ENCODE measurements at places on chromosomes 3 and 15.

DNA sequence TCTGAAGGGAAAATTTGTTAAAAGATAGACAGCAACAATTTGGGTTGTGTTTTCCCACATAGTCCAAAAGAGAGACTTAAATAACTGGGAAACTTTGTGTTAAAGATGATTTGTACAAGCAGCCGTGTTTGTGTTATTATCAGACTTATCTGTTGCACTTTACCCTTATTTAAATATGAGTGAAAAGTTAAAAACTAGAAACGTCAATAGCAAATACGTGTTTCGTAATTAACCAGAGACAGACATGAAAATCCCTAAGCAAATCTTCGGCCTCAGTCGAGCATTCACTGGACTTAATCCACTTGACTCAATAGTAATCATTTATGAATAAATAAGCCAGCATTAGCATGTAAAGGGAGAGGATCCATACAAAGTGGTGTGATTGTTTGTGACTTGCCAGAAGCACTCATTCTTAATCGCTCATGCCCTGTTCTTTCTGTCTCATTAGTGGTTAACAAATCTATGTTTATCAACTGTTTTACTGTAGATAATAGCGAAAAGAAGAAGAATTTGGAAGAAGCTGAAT lies 34.2 kb downstream of the BLM start:
- DNase-seq: no peak

- DNase-seq: no peak
These were observed 11.2 kb downstream of the EBLN2 start for GRCh38 chr3:73072634-73073033.

DNA sequence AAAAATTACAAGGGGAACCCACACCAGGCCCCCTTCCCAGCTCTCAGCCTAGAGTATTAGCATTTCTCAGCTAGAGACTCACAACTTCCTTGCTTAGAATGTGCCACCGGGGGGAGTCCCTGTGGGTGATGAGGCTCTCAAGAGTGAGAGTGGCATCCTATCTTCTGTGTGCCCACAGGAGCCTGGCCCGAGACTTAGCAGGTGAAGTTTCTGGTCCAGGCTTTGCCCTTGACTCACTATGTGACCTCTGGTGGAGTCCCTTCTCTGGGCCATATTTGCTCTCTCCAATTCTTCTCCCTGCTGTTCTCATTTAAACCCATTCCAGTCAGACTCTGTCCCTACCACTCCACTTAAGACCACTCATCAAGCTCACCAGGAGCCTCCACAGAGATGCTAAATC lies 18.1 kb downstream of the CLK3 start:
- no peak for DNase-seq

DNA sequence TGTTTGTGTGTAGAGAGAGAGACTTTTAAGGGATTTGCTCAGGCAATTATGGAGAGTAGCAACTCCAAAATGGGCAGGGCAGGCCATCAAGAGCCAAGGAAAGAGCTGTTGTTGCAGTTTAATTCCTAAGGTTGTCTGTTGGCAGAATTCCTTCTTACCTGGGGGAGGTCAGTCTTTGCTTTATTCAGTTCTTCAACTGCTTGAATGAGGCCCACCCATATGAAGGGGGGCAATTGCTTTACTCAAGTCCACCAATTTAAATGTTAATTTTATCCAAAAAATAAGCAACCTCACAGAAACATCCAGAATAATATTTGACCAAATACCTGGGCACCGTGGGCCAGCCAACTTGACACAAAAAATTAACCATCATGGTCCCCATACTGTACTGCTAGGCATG lies 137.7 kb upstream of the KLHL25 start:
- no peak for DNase-seq

- no peak for DNase-seq
These were observed 44.3 kb upstream of the UBE2E1 start for GRCh38 chr3:23761440-23761896.

- no peak for DNase-seq
These were observed 295.5 kb downstream of the RPLP1 start for GRCh38 chr15:69748131-69748530.

GRCh38 chr15:68495221-68495950 lies 63.4 kb upstream of the ITGA11 start:
- DNase-seq: no peak

DNA sequence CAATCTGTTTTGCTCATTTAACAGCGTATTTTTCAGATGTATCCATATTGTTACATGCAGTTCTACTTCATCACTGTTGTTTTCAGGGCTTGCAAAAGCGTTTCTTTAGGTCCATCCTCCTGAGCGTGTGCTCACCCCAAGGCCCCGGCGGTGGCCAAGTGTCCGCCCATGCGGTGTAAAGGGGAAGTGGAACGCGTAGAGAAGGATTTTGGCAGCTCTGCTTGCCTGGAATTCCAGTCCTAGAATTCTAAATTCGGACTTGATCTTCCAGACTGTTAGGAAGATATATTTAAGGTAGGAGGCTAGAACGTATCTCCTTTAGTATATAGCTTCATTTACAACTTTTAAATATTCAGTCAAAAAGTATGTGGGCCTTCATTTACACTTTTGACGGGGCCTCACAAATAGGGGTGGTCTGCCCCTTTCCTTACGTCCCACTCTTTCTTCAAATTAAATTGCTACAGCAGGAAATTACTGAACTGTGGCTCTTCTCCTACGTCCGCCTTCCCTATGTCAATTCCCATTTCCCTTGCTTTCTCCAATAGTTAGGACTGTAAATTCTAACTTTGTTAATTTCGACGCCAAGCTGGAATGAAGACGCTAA lies 609 bp upstream of the TBC1D23 start:
- DNase-seq: no peak

Measured in SIG-M5 (cell line).